K562 (cell line): ENCODE measurements at places on chromosomes 7 and 10.

DNA sequence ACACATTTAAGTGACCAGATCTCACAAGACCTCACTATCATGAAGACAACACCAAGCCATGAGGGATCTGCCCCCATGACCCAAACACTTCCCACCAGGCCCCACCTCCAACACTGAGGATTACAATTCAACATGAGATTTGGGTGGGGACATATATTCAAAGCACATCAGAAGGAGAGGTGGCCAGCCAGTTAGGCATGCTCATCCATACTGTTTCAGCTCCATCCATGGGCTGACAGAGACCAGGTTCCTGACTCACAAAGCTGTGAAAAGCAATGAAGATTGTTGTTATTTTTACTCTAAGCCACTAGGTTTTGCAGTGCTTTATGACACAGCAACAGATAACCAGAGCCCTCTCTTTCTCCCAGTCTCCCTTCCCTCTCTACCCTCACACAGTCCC is 36.0 kb downstream of the C10orf71 start:
- no peak for DNase-seq

DNA sequence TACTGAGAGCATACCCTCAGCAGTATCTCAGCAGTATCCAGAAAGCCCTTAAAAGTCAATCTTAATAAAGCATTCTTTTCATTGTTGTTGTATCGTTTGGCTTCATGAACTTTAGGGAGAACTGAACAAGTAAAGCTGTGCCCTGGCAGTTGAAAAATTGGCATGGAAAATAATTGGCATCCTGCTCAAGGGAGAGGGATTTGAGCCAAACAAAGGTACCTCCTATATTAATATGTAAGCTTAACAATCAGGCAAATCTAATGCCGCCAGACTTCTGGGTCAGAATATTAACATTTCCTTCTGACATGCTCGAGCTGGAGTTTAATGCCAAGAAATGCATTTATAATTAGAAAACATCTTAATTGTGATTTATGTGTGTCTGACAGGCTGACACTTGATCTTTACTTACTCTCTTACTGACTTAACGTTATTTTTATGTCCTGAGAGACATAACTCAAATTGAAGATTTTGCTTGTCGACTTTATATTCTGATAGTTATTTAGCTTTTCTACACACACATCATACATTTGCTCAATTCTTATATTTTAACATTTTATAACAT is 42.1 kb upstream of the PCDH15 start:
- no peak for DNase-seq

GRCh38 chr10:123393170-123393569 is 239.0 kb downstream of the BUB3 start:
- no peak for DNase-seq

- no peak for DNase-seq
These were observed 335.6 kb downstream of the ADK start for GRCh38 chr10:74486659-74487058.

DNA sequence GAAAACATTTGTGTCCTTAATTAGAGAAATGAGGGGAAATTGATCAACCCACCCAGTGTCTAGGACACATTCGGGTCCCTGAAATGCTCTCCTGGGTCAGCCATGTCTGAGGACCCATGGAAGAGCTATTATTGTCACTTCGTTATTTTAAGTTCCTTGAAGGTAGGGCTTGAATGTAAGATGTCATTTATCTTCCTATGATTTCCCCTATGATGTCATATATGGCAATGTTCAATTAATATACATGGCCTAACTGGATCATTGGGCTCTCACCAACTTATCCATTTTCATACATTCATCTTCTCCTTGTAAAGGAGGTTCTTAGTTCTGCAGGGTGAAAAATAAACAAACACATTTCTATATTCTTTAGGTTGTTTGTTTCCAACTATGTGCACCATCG is 113.0 kb upstream of the FAM171A1 start:
- no peak for DNase-seq

GRCh38 chr7:25296086-25296485 is 67.8 kb upstream of the NPVF start:
- no peak for DNase-seq

DNA sequence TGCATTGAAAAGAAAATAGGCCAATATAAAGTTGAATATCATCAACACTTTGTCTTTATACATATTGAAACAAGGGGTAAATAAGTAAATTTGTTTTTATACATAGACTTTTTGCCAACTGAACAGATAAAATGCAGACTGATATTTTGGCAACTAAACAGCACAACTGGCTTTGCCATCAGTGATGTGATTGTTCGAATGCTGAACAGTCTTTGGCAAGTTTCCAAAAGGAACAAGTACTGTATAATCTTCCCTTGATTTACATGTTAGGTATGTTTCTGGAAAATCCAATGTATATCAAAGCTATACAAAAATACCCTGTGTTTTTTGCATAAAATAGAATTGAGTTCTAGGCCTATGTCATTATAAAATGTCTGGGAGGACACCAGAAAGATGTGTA is 18.2 kb upstream of the ANKRD1 start:
- DNase-seq: no peak

- DNase-seq: no peak
These were observed 26.4 kb downstream of the ARL4A start for GRCh38 chr7:12713625-12714378.

DNA sequence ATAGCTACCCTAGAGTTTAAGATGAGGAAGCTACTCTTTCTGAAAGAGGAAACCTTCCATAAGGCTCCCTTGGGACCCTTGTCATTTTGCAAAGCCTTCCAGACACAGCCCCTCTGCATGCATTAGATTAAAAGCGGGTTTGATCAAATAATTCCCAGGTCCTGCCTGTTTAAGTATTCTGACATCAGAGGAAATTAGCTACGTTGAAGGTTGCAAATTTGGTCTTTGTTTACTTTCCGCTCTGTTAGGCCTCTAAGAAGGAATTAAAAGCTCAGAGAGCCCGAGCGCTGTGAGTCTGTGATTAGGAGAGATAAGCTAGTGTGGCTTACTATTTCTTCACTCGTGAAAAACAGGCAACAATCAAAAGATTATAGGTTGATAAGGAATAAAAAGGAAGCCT is 1.4 kb upstream of the THSD7A start:
- no peak for DNase-seq

DNA sequence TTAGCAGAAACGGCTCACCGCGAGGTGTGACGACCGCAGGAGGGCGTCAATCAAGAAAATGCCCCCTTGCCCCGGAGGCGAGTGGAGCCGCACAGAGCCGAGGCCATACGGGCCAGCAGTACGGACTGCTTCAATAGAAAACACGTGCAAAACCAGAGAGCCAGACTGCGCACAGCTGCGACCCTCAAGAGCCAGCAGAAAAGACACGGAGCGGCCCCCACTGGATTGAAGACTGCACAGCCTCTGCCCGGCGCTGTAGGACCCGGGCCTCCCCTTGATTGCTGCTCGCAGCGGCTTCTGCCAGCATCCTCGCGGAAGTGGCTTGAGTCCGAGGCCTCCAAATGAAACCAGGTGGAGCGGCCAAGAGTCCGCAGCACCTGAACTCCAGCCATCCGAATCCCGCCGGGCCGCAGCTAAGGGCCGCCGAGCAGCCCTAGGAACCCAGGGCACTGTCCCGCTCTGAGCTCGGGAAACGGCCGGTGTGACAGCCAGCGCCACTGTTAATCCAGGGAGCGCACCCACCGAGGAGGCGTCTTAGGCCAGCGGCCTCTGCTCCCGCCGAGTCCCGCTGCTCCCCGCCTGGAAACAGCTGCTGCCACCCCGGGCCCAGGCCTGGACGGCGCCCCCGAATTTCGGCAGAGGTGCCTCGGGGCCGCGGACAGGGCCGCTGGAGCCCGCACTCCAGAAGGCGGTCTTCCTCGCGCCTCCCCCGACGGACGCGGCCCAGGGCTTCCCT is 660 bp upstream of the HHEX start:
- peak; percentile 55 for DNase-seq

- no peak for DNase-seq
These were observed 356.8 kb downstream of the PLXDC2 start for GRCh38 chr10:20173046-20173445.

GRCh38 chr10:17430647-17431355 is 23.6 kb downstream of the ST8SIA6 start:
- peak; percentile 51 for DNase-seq

- no peak for DNase-seq
These were observed 113.0 kb downstream of the ADAM22 start for GRCh38 chr7:88046839-88047573.

DNA sequence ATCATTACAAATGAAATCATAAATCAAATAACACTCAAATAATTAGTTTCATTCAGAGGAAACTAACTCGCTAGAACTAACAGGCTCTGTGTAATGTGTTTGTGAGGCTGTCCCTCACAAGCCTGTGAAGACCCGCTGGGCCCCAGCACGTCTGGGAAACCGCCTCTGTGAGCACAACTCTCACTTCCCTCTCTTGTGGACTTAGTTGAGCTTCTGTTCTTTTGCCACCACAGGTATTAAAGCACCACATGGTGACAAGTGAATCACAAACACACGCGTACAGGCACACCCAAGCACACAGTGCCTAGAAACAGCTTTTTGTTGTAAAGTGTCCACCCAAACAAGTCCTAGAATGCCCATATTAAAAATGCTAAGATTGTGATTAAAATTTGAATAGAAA is 51.0 kb downstream of the ZNF777 start:
- no peak for DNase-seq

DNA sequence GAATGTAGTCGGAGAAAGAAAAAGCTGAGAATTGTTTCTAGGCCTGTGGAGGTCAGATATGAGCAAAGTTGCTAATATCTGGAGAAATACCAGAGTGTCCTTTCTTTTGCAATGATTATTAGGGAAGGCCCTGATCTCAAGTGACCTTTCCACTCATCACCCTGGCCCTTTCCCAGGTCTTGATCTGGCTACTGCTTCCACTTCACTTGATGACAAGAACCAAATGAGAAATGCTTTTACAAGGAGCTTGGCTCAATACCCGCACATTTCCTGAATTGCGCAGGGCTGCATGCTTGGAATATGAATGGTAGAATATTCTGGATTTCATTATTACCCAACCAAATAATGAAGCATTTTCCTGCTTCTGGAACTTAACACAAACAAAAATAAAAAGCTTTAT is 104.6 kb downstream of the ITGB8 start:
- no peak for DNase-seq

DNA sequence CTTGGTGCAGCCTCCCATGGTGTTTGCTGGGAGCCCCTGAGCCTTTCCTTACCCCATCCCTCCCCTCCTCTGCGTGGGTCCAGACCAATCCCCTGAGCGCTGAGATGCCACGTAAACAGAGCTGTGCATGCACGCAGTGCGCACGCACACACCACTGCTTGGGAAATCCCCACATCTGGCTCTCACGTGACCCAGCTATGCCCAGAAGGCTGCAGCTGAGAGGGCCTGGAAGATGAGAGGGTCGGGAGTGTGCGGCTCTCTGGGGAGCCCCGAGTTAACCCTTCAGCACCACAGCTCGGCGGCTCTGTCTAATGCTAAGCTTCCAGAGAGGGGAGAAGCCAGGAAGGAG is 177.2 kb downstream of the SH3PXD2A start:
- DNase-seq: no peak

- no peak for DNase-seq
These were observed 48.0 kb downstream of the PLPP4 start for GRCh38 chr10:120505056-120505455.

- DNase-seq: no peak
These were observed 201.2 kb downstream of the PTN start for GRCh38 chr7:137142376-137142775.

GRCh38 chr10:5891009-5891408 is 966 bp downstream of the FBH1 start:
- no peak for DNase-seq

GRCh38 chr10:12463459-12463838 is 114.1 kb downstream of the CAMK1D start:
- no peak for DNase-seq

GRCh38 chr10:24006741-24007140 is 202.2 kb upstream of the KIAA1217 start:
- DNase-seq: no peak

DNA sequence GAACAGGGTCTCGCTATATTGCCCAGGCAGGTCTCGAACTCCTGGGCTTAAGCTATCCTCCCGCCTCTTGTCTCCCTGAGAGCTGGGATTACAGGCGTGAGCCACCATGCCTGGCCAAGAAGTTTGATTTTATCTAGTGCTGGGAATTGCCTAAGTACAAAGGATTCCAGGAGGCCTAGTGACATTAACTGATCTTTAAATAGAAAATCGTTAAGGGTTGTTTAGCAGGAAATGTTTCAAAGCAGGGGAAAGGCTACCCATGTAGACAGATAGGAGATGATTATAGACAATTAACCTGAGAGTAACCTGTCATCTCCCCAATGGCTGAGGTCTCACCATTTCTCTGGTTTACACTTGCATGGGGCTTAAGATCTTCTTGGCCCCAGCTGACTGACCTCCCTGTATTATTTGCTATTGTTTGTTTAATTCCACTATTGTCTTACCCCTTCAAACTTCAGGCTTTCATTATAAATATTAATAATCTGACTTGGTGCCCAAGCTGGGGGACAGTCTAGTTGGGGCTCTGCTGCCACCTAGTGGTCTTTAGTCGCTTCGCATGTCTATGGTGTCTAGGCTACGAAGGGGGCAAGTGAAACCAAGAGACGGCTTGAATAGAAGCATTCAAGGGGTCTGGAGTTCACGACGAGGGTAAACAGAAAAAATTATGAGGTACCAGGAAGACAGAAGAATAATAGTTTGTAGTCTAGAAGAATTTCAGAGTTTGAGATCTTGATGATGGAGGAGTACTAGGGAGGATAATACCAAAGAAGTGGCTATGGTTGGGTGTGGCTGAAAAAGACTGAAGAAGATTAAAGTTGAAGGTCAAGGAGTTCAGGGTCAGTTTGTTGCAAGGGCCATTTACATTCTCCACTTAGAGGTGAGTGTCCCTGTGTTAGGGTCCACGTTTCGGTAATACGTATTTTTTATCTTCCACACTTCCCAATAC is 40.4 kb upstream of the BPGM start:
- DNase-seq: peak; percentile 83

- DNase-seq: no peak
These were observed 87.3 kb upstream of the NAMPT start for GRCh38 chr7:106372126-106372525.

GRCh38 chr7:127831318-127832219 is 179.6 kb downstream of the SND1 start:
- no peak for DNase-seq

DNA sequence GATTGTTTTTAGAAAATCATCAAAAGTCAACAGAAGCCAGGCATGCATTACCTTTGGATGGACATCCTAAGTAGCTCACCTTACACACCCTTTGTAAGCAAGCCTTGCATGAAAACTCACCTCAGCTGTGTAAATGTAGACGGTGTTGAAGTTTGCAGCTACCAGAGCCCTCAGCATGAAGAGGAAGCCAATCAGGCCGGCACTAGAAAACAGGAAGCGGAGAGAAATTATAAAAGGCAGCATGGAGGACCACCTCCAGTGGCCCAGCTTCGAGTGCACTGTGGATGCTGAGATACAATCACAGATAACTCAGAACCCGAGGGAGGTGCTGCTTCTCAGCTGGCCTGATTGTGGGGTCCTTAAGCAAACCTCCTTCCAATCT is 75.3 kb downstream of the SVOPL start:
- no peak for DNase-seq

DNA sequence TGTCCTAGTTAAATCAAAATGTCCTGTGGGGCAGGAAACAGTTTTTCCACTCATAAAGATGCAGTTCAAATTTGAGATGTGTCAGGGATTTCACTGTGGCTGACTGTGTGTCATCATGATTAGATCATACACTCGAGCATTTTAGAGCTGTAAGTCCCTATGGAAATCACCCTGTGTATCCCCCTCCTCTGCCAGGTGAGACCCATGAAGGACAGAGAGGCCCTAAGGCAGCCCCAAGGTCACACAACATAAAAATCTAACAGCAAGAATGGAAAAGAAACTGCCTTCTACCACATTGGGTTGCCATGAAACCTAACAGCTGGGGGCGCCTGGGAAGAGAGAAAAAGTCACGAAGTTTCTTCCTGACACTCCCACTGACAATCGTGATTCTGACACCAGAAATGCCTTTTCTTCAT is 135.8 kb downstream of the KCNMA1 start:
- DNase-seq: no peak
